GM23338 (cell line): ENCODE measurements at places on chromosomes 4 and X. TPM values are rescaled to one million over a fixed set of nuclear protein-coding genes. Genes with fewer than 3 reads are reported as not detected.

LIN54 gene
- total RNA-seq = 11.2 and 15.7 TPM in 2 replicates

CASP3 gene
- total RNA-seq = 84.4 and 115 TPM in 2 replicates

FAM184B gene
- total RNA-seq = 0.31 and 0.49 TPM in 2 replicates

MSANTD1 gene
- total RNA-seq = 1.0 and 1.2 TPM in 2 replicates

TIMM8A gene
- 19.3 and 23.5 TPM in 2 replicates for total RNA-seq

HTR2C gene
- 2.4 and 2.7 TPM in 2 replicates for total RNA-seq

POU3F4 gene
- total RNA-seq = 0.62 and 1.1 TPM in 2 replicates

TSPAN5 gene
- total RNA-seq = 21.5 and 24.6 TPM in 2 replicates

CPEB2 gene
- total RNA-seq = 2.0 and 2.4 TPM in 2 replicates

CLNK gene
- not detected in 2 replicates for total RNA-seq

SORCS2 gene
- 2.4 and 8.3 TPM in 2 replicates for total RNA-seq

TKTL1 gene
- not detected in 2 replicates for total RNA-seq

RPA4 gene
- total RNA-seq = 0.47 and 1.4 TPM in 2 replicates

ADH1C gene
- total RNA-seq = not detected in 2 replicates

HPGDS gene
- not detected in 2 replicates for total RNA-seq

CPE gene
- total RNA-seq = 16.5 and 18.5 TPM in 2 replicates

L1CAM gene
- total RNA-seq = 27.6 and 29.2 TPM in 2 replicates

SYNPO2 gene
- 3.1 and 3.4 TPM in 2 replicates for total RNA-seq

EGF gene
- 1.9 and 3.0 TPM in 2 replicates for total RNA-seq

CYBB gene
- total RNA-seq = 0.04 TPM in 1 of 2 replicates, not detected in the other

ART3 gene
- total RNA-seq = 0.87 and 1.2 TPM in 2 replicates

SMARCA1 gene
- total RNA-seq = 51.8 and 53.0 TPM in 2 replicates

ADGRA3 gene
- 73.9 and 75.3 TPM in 2 replicates for total RNA-seq

CT45A10 gene
- total RNA-seq = not detected in 2 replicates

GLRA3 gene
- total RNA-seq = 0.03 TPM in 1 of 2 replicates, not detected in the other

PAGE5 gene
- total RNA-seq = not detected in 2 replicates

HTT gene
- total RNA-seq = 62.7 and 67.7 TPM in 2 replicates

LRRC66 gene
- 0.08 and 0.24 TPM in 2 replicates for total RNA-seq

NLGN3 gene
- 15.3 and 17.2 TPM in 2 replicates for total RNA-seq

GATA1 gene
- total RNA-seq = not detected in 2 replicates

PRDM5 gene
- total RNA-seq = 31.8 and 40.4 TPM in 2 replicates

GPR82 gene
- total RNA-seq = not detected in 2 replicates

AADAT gene
- 4.5 and 7.0 TPM in 2 replicates for total RNA-seq

ACOT9 gene
- 34.3 and 35.4 TPM in 2 replicates for total RNA-seq

RBM3 gene
- total RNA-seq = 103 and 114 TPM in 2 replicates

SPATA4 gene
- total RNA-seq = not detected in 2 replicates

HSFX3 gene
- total RNA-seq = not detected in 2 replicates

MUC7 gene
- total RNA-seq = not detected in 2 replicates

GPC4 gene
- 183 and 184 TPM in 2 replicates for total RNA-seq

VCX gene
- total RNA-seq = 0.49 TPM in 1 of 2 replicates, not detected in the other

RGN gene
- total RNA-seq = 0.47 and 6.7 TPM in 2 replicates

GAGE2A gene
- not detected in 2 replicates for total RNA-seq
